ENCODE measurements at places on chromosomes 6 and 20. TPM values are rescaled to one million over a fixed set of nuclear protein-coding genes. Genes with fewer than 3 reads are reported as not detected.

- no peak for DNase-seq
These were observed 25.7 kb downstream of the DACT2 start for GRCh38 chr6:168293636-168294530.

GRCh38 chr6:53311586-53311935 lies 37.2 kb downstream of the ELOVL5 start:
- no peak for DNase-seq

COL9A1 gene
- total RNA-seq, result 0.24 TPM

GRCh38 chr6:97269821-97270220 lies 13.2 kb downstream of the MMS22L start:
- no peak for DNase-seq

GRCh38 chr20:44253528-44253927 lies 6.4 kb downstream of the GDAP1L1 start:
- DNase-seq, result no peak

- no peak for DNase-seq
These were observed 23.4 kb downstream of the SHLD1 start for GRCh38 chr20:5773589-5773988.

- DNase-seq, result no peak
These were observed 618.6 kb upstream of the FLRT3 start for GRCh38 chr20:14956026-14956425.

GRCh38 chr6:161422710-161423680 lies 149.1 kb upstream of the AGPAT4 start:
- no peak for DNase-seq

- DNase-seq, result no peak
These were observed 97.8 kb upstream of the OGFRL1 start for GRCh38 chr6:71190809-71191208.

DNA sequence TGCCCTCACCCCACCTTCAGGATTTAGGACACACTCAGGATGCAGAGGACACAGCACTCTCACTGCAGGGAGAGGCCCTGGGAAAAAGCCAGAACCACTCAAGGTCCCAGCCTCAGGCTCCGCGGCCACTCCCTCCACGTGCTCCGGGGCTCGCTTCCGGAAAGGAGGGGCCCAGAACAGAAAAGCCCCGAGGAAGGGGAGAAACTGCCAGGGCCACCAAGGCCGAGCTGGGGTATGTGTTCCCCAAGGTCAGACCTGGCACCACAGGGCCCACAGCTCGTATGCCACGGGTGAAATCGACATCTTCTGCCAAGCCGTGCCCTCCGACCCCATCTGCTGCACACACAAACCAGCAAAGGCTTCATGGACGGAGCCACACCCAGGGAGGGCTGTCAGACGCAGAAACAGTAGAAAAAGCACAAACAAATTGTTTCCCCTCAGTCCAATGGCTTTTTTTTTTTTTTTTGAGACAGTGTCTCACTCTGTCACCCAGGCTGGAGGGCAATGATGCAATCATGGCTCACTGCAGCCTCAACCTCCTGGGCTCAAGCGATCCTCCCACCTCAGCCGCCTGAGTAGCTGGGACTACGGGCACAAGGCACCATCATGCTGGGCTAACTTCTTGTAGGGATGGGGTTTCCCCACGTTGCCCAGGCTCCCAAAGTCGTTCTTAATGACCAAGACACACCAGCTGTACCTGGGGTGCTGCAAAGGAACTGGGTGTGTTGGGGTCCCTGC lies 33.4 kb downstream of the SLC2A4RG start:
- no peak for DNase-seq

All from Right ventricle myocardium superior (tissue), 1 donor.